OCI-LY7 (cell line): ENCODE measurements at places on chromosomes 4 and X. TPM values are rescaled to one million over a fixed set of nuclear protein-coding genes. Genes with fewer than 3 reads are reported as not detected.

Gene HSFX4
- not detected in 2 replicates for total RNA-seq

Gene TRO
- 0.30 TPM in 1 of 2 replicates, not detected in the other for total RNA-seq

Gene ASB12
- total RNA-seq = 0.30 and 0.51 TPM in 2 replicates

Gene PRDM5
- total RNA-seq = 0.44 and 0.76 TPM in 2 replicates

Gene LETM1
- total RNA-seq = 61.7 and 66.8 TPM in 2 replicates

Gene CYSLTR1
- 0.66 and 0.99 TPM in 2 replicates for total RNA-seq

Gene EDNRA
- not detected in 2 replicates for total RNA-seq

Gene PAGE2
- not detected in 2 replicates for total RNA-seq

Gene EPGN
- not detected in 2 replicates for total RNA-seq
